ENCODE measurements at places on chromosomes 4 and X. TPM values are rescaled to one million over a fixed set of nuclear protein-coding genes. Genes with fewer than 3 reads are reported as not detected.
A peak's percentile ranks its signal among the peaks of the same experiment; 100 is the strongest.

- H3K4me3 ChIP-seq, result no peak overlapping the region
- H3K27ac ChIP-seq, result no peak overlapping the region
- H3K36me3 ChIP-seq, result no peaks in the 10 kb centered on the region
- H3K27me3 ChIP-seq, result no peaks in the 10 kb centered on the region
- no peak for DNase-seq
Observed at GRCh38 chrX:40448793-40449192, 132.0 kb upstream of the ATP6AP2 start.

DNA sequence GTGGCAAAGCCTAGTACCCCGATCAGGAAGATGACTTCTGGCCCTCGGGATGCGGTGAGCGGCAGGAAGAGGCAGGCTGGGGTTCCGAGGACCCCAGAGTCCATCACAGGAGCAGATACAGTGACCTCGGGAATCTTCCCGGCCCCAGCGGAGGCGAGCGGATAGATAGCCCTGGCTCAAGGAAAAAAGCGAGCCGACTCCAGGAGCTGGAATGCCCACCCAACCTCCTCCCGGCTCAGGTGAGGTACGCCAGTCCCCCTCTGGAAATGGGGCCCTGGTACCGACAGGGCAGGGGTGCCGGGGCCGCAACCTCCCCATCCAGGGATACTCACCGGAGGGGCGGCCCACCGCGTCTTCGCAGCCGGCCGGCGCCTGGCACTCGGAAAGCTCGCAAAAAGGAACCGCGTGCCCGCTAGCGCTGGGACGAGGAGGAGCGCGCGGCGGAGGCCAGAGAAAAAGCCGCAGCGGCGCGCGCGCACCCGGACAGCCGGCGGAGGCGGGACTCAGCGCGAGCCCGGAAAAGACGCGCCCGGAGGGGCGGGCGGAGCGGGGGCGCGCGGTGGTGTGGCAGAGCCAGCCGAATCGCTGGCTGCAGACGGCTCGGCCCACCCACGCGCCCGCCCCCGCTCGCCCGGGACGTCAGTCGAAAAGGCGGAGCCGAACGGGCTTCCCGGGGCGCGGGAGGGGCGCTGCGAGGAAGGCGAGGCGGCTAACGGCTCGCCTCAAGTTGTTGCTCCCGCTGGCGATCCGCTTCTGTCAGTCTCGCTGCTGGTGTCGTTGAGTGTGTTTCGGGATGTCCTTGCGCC lies at the start of gene ACSL4:
Gene ACSL4 (minus strand): TSS at position 451 of the 806 bp plus-strand sequence. CDS start 49,894 bp downstream, outside the sequence.
- DNase-seq, result peak; percentile 89
- H3K27ac ChIP-seq, result peak within 1 kb of the TSS; percentile 0
- H3K27me3 ChIP-seq, result no peaks in the 10 kb centered on the region
- H3K36me3 ChIP-seq, result no peaks in the 10 kb centered on the region
- peaks cover 20% of the 10 kb centered on the region for H3K4me1 ChIP-seq

DNA sequence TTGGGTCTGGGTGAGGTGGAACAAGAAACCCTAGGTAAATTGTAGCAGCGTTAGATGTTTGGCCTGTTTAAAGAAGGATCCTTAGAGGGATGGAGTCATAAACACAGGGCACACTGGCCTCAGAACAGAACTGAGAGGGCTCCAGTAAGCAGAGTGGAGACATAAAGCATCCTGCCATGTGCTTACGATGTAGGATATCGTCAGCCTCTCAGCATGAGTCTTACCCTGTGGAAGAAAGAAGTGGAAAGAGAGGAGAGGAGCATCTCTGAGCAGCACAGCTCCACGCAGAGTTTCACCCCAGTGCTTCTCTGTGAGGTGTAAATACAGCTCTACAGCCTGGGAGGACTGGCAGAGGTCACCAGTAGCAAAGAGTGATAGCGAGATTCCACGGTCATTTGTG lies 27.8 kb upstream of the SORBS2 start:
- peaks cover 23% of the 10 kb centered on the region for H3K4me1 ChIP-seq
- peak overlapping the region; percentile 71 for H3K27ac ChIP-seq
- no peak for DNase-seq

- no peak overlapping the region for H3K27ac ChIP-seq
- H3K4me1 ChIP-seq, result peaks cover 30% of the 10 kb centered on the region
- H3K4me3 ChIP-seq, result no peak overlapping the region
- no peaks in the 10 kb centered on the region for H3K27me3 ChIP-seq
Observed at GRCh38 chr4:107857741-107858140, 33.0 kb downstream of the SGMS2 start.

DNA sequence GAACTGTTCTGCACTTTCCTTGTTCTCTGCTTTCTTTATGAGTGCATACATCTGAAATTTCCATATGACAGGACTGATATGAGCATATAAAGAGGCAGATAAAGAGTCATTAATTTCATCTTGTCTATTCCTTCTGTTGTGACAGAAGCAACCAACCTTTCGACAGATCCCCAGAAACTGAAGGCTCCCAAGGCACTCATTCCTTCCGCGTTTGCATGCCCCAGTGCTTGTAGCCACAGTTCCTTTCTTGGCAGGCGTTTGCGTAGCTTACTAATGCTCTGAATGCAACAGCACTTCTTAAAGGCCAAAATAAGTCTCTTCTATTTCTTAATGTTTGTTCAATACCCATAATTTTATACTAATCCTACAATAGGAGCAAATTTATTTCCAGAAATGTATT lies 94.0 kb upstream of the TBL1X start:
- no peaks in the 10 kb centered on the region for H3K36me3 ChIP-seq
- no peak for DNase-seq
- peaks cover 11% of the 10 kb centered on the region for H3K4me1 ChIP-seq
- no peak overlapping the region for H3K27ac ChIP-seq
- H3K27me3 ChIP-seq, result no peaks in the 10 kb centered on the region

DNA sequence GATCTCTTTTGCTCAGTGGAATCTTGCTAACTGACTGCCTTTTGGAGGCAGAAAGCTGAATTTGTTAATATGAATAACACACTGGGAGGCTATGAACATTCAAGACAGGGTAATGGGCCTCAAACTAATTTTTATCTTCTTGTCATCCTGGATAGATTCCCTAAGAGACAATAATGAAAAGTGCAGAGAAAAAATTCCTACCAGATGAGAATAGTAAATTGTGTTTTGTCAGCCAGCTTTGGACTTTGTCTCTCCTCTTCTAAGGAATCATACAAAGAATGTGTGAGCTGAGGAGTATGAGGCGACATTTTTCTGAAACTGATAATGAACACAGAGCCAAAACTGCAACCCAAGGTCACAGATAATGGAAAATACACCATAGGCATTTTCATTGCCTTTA lies 649.3 kb downstream of the IQCM start:
- no peaks in the 10 kb centered on the region for H3K27me3 ChIP-seq
- no peak for DNase-seq
- H3K36me3 ChIP-seq, result no peaks in the 10 kb centered on the region
- no peaks in the 10 kb centered on the region for H3K4me1 ChIP-seq
- no peak overlapping the region for H3K27ac ChIP-seq

- DNase-seq, result peak; percentile 78
- H3K4me1 ChIP-seq, result peaks cover 27% of the 10 kb centered on the region
- no peaks in the 10 kb centered on the region for H3K36me3 ChIP-seq
- H3K27ac ChIP-seq, result peak overlapping the region; percentile 86
- no peak overlapping the region for H3K4me3 ChIP-seq
Observed at GRCh38 chr4:137471895-137472294, 60.4 kb downstream of the PCDH18 start.

- H3K4me3 ChIP-seq, result 0 out of 2 replicates have a peak overlapping the region, but pooled peaks have one; percentile 5
- H3K27me3 ChIP-seq, result no peaks in the 10 kb centered on the region
- DNase-seq, result peak; percentile 75
- no peaks in the 10 kb centered on the region for H3K36me3 ChIP-seq
Observed at GRCh38 chr4:16034010-16034748, 49.6 kb downstream of the PROM1 start.

DNA sequence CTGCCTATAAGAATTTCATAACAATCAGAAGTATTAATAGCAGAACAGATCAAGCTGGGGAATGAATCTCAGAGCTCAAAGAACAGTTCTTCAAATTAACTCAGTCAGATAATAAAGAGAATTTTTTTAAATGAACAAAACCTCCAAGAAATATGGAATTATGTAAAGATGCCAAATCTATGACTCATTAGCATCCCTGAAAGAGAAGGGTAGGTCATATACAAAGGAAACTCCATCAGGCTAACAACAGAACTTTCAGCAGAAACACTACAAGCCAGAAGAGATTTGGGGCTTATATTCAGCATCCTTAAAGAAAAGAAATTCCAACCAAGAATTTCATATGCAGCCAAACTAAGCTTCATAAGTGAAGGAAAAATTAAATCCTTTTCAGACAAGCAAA lies 28.6 kb downstream of the CBR4 start:
- DNase-seq, result peak; percentile 46
- no peaks in the 10 kb centered on the region for H3K4me1 ChIP-seq
- no peaks in the 10 kb centered on the region for H3K27me3 ChIP-seq
- H3K36me3 ChIP-seq, result peaks cover 12% of the 10 kb centered on the region

- no peak overlapping the region for H3K4me3 ChIP-seq
- no peak for DNase-seq
- H3K4me1 ChIP-seq, result peaks cover 38% of the 10 kb centered on the region
Observed at GRCh38 chr4:95411371-95412088, 137.2 kb downstream of the UNC5C start.

DNA sequence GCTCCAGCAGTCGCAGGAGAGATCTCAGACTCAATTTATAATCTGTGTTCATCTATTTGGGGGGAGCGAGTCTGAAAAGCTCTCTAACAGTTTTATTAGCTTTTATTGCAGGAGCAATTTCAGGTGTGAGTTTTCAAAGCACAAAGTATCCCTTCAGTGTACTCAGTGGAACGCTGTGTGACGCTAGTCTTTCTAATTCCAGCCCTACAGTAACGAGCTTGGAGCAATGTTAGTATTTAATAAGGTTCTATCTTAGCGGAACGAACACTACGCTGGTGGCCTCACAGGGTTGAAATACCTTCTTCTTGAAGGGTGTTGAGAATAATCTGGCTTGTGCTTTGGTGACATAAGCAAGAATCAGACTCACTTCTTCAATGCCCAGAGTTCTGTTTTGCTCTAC lies 8.4 kb downstream of the HS3ST1 start:
- no peak for DNase-seq
- no peaks in the 10 kb centered on the region for H3K36me3 ChIP-seq
- peaks cover 15% of the 10 kb centered on the region for H3K4me1 ChIP-seq
- H3K27me3 ChIP-seq, result no peaks in the 10 kb centered on the region

- no peak overlapping the region for H3K27ac ChIP-seq
- H3K27me3 ChIP-seq, result 0 out of 2 replicates have a peak, but pooled peaks cover 5% of the 10 kb centered on the region
- H3K4me1 ChIP-seq, result no peaks in the 10 kb centered on the region
Observed at GRCh38 chr4:182246401-182247205, 3.4 kb downstream of the TENM3 start.

- H3K4me1 ChIP-seq, result peaks cover 12% of the 10 kb centered on the region
- peaks cover 6% of the 10 kb centered on the region for H3K36me3 ChIP-seq
- DNase-seq, result no peak
- no peaks in the 10 kb centered on the region for H3K27me3 ChIP-seq
Observed at GRCh38 chr4:4472344-4472958, 69.4 kb downstream of the STX18 start.

GRCh38 chr4:185374027-185374426 lies 21.7 kb downstream of the LRP2BP start:
- no peak overlapping the region for H3K27ac ChIP-seq
- H3K36me3 ChIP-seq, result no peaks in the 10 kb centered on the region
- H3K4me1 ChIP-seq, result no peaks in the 10 kb centered on the region

- no peak for DNase-seq
- H3K4me1 ChIP-seq, result no peaks in the 10 kb centered on the region
- no peak overlapping the region for H3K27ac ChIP-seq
- no peaks in the 10 kb centered on the region for H3K27me3 ChIP-seq
- H3K36me3 ChIP-seq, result peaks cover 50% of the 10 kb centered on the region
Observed at GRCh38 chr4:98891478-98892337, 37.2 kb downstream of the EIF4E start.

GRCh38 chr4:6447672-6448171 lies 24.7 kb downstream of the PPP2R2C start:
- H3K36me3 ChIP-seq, result no peaks in the 10 kb centered on the region
- DNase-seq, result no peak
- no peaks in the 10 kb centered on the region for H3K4me1 ChIP-seq
- no peak overlapping the region for H3K4me3 ChIP-seq
- no peaks in the 10 kb centered on the region for H3K27me3 ChIP-seq

DNA sequence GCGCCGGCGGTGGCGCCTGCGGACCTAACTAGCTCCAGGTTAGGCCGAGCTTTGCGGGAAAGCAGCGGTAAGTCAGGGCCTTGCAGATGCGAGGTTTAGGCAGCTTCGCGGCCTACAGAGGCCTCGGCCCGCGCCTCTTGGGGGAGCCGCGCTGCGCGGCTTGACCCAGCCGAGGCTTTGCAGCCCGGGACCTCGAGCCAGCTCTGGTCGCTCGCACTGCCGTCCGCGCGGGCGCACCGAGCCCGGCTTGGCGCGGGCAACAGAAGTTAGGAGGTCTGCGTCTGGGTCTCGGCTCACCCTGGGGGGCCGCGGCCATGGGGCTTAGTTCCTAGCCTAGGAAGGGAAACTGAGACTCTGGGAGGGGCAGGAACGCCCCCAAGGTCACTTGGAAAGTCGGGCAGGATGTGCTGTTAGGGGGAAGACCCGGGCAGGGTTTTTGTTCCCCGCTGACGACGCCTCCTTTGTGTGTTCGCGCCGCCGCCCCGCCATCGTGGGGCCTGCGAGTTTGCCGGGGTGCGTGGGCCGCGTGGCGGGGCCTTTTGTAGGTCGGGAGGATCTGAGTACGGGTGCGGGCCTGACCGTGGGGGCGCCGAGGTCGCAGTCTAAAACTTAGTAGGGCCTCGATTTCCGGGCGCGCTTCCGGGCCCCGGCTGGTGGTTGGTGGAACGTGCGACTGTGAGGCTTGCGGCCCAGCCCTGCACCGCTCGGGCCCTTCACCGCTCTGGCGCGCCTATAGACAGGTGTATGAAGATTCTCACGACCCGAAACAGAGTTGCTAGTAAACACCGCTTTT lies 482 bp downstream of the RNF4 start:
- H3K27me3 ChIP-seq, result no peaks in the 10 kb centered on the region
- peak overlapping the region; percentile 100 for H3K4me3 ChIP-seq
- H3K27ac ChIP-seq, result peak overlapping the region; percentile 46
- DNase-seq, result peak; percentile 30
- peaks cover 23% of the 10 kb centered on the region for H3K36me3 ChIP-seq
- peaks cover 19% of the 10 kb centered on the region for H3K4me1 ChIP-seq

GRCh38 chrX:123993326-123993725 lies 31.8 kb downstream of the STAG2 start:
- H3K27me3 ChIP-seq, result no peaks in the 10 kb centered on the region
- peak; percentile 76 for DNase-seq
- H3K4me1 ChIP-seq, result peaks cover 29% of the 10 kb centered on the region
- peak overlapping the region; percentile 55 for H3K27ac ChIP-seq
- no peaks in the 10 kb centered on the region for H3K36me3 ChIP-seq
- no peak overlapping the region for H3K4me3 ChIP-seq

GRCh38 chrX:275967-276580 lies 5.1 kb upstream of the PLCXD1 start:
- peak overlapping the region; percentile 92 for H3K4me3 ChIP-seq
- no peaks in the 10 kb centered on the region for H3K27me3 ChIP-seq
- H3K27ac ChIP-seq, result peak overlapping the region; percentile 46
- no peaks in the 10 kb centered on the region for H3K4me1 ChIP-seq

GRCh38 chr4:89204624-89205023 lies 93.3 kb downstream of the TIGD2 start:
- no peak overlapping the region for H3K27ac ChIP-seq
- no peaks in the 10 kb centered on the region for H3K36me3 ChIP-seq
- peak; percentile 36 for DNase-seq

The TMEM271 gene
- not detected for total RNA-seq

The MAOA gene
- total RNA-seq, result 7.4 TPM

The NSG1 gene
- total RNA-seq, result not detected

The ATP10D gene
- total RNA-seq, result 4.0 TPM

The HAND2 gene
- total RNA-seq, result not detected

The PUDP gene
- 7.6 TPM for total RNA-seq

The SPANXB1 gene
- total RNA-seq, result 0.33 TPM

The RBM47 gene
- total RNA-seq, result 47.6 TPM

The STOX2 gene
- 3.6 TPM for total RNA-seq

The ART3 gene
- total RNA-seq, result not detected

The MAGEE2 gene
- total RNA-seq, result not detected

The DTHD1 gene
- total RNA-seq, result not detected

The ZXDA gene
- 2.9 TPM for total RNA-seq

Data from PC-3 (cell line).